ENCODE measurements at places on chromosomes 3 and 15.

- peak; percentile 31 for DNase-seq
These were observed 53.8 kb downstream of the LRRK1 start for GRCh38 chr15:100972975-100973350.

DNA sequence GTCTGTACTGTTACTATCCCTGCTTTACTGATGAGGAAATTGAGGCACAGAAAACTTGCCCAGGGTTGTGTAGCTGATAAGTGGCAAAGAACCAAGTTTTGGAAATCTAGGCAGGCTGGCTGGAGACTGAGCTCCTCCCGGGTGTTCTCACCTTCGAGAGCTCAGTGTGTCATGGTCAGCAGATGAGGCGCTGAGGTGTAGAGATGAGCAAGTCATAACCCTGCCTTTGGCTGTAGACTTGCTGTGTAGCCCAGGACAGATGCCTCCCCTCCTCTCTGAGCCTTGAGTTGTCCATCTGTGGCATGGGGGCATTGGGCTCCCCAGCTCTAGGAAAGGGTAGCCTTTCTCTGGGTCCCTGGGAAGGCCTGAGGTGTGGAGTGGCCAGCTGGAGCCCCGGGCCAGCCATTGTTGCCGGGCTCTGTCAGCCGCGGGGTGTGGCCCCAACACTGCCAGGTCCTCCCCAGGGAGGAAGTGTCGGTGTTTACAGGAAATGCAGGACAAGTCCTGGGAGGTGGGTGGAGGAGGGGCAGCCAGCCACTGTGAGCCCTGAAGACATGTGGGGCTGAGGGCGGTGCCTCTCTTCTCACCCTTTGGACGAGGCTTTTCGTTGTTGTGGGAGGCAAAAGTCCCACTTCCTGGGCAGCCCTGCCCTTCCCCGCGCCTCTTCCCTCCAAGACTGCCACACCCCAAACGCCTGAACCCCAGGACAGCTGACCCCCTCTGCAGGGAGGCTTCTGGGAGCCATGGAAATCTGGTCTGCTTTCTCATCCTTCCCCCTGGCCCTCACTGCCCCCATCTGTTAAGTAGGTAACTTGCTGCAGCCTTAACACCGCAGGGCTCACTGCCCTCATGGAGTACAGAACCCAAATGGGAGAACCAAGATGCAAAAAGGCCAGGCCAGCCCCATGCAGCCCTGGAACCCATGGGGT, 29.1 kb downstream of the FGD5 start:
- DNase-seq: peak; percentile 86

DNA sequence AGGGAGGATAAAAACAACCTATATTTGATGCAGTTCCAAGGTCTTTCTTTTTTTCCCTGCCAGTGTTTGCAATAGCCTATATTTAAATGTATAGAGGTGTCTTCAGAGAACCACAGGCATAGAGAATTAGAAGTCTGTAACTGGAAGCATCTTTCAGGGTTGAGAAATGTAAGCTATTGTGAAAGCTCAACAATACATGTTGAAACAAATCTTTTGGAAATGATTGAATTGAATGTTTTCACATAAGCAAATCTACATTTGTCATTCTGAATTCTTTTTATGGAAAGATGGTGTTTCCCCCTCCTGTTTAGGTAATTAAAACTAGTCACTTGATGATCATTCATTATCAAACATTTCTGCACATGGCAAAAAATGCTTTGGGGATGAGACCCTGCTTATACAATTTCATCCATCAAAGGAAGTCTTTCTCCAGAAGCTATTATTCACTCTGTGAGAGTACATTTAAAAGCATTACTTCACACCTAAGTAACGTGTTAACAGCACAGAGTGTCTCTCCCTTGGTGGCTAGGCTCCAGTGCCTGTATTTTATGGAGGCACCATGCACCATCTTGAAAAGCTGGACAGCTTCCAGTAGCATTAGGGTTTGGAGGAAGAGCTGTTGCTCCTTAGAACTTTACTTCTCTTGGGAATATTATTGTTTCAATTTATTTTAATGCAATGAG, 406.2 kb downstream of the LSAMP start:
- DNase-seq: no peak

DNA sequence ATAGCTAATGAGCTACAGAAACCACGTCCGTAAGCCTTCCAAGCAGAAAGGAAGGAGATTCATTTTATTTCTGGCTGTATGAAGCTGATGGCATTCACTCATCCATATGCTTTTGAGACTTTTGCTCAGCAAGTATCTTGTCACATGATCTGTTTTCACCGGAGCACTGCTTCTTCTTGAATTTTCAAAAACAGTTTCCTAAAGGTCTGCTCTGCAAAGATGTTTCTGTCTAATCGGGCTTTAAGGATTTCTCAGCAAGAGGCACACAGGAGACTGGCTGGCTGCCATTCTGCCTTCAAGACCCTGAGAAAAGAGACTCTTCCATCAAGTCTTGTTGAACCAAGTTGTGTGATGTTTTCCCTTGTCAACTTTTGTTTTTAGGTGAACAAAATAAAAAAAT, 289.6 kb upstream of the LYSMD4 start:
- DNase-seq: no peak

DNA sequence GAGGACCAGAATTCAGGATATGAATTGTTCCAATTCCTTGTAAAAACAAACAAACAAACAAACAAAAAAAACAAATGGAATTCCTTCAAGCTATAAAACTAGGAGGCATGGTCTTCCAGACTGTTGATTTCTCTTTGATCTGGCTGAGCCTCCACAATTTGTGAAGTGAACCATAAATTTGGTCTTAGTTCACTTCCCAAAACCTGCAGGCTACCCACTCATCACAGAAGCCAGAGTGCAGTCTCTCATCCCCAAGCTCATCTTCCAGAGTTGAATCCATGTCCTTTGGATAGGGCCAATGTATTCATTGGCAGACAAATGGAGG, 203.9 kb downstream of the DTWD1 start:
- no peak for DNase-seq

GRCh38 chr15:50880206-50880605, 28.3 kb upstream of the AP4E1 start:
- no peak for DNase-seq

DNA sequence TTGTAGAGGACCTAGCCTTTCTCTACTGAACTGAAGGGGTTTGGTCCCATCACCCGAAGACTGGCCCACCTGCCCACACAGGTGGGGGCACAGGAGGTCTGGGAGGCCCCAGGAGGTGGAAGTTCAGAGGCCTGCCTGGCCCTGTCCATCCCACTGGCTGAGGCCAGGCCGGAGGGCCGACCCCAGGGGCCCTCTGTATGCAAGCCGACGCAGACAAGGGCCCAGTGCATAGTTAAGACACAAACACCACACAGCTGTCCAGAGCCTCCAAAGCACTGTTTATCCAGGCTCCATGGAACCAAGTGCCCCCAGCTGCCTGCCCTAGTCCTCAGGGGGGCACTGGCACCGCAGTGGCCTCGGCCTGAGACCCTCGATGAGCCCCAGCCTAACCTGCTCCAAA, 26.7 kb downstream of the SNX33 start:
- DNase-seq: no peak

GRCh38 chr15:70802629-70803028, 39.3 kb upstream of the UACA start:
- no peak for DNase-seq

DNA sequence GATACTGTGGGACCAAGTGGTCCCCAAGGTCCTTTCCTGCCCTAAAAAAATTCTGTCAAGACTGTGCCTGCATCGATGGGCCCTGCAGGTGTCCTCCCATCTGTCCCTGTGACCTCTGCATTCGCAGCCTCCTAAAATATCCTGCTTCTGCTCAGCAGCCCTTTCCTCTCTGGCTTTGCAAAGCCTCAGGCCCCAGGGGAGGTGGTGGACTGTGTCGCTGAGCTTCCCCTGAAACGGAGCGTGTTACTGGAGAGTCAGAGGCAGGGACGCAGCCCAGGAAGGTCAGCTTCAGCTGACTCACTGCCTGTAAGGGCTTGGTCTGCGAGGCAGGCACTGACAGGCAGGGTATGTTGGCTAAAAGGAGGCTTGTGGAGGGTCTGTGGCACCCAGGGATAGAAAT, 110.0 kb downstream of the RAB11A start:
- DNase-seq: no peak

GRCh38 chr15:99974246-99974645, 241.0 kb upstream of the LYSMD4 start:
- no peak for DNase-seq

DNA sequence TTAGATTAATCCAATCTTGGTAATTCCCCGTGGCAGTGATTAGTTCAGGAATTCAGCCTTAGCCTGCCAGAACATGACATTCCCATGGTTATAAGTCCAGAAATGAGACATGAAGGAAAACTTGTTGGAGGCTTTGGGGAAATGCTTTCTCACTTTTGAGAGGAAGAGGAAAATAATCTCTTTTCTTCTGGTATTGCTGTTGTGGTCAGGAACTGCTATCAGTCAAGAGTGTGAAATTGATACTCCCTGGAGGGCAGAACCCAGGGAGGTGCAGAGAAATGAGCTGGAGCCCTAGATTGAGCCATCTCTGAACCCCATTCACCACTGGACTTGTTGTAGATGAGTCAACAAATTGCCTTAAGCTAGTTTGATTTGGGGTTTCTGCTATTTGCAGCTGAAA, 38.6 kb upstream of the APH1B start:
- DNase-seq: no peak

GRCh38 chr3:191170097-191170496, 28.9 kb upstream of the OSTN start:
- no peak for DNase-seq

GRCh38 chr3:60056404-60056803, 1006.6 kb upstream of the CFAP20DC start:
- no peak for DNase-seq

DNA sequence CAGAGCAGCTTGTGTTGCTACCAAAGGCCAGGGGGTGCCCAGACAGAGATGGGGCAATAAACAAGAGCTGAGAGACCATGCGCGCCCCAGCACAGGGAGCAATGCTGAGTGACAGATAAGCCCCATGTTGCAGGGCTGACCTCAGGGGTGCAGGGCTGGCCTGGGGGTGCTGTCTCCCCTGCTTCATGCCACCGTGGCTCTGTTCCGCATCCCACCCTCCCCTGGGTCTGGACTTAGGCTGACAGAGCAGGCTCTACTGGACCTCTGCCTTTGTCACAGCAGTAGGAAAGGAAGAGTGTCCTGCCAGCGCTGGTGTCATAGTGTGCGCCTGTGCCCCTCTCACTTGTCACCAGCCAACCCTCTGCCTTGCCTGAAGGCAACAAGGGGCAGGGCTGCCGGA, 67.4 kb upstream of the IQSEC1 start:
- DNase-seq: no peak

GRCh38 chr3:184332370-184333090, 4.9 kb upstream of the FAM131A start:
- no peak for DNase-seq

- DNase-seq: no peak
These were observed 36.0 kb upstream of the CORO2B start for GRCh38 chr15:68542771-68543164.

GRCh38 chr3:151206201-151206600, 3.2 kb upstream of the GPR171 start:
- DNase-seq: no peak

- DNase-seq: no peak
These were observed 2.3 kb upstream of the LMLN start for GRCh38 chr3:197957790-197958133.

GRCh38 chr15:39318231-39318630, 262.6 kb upstream of the THBS1 start:
- no peak for DNase-seq

DNA sequence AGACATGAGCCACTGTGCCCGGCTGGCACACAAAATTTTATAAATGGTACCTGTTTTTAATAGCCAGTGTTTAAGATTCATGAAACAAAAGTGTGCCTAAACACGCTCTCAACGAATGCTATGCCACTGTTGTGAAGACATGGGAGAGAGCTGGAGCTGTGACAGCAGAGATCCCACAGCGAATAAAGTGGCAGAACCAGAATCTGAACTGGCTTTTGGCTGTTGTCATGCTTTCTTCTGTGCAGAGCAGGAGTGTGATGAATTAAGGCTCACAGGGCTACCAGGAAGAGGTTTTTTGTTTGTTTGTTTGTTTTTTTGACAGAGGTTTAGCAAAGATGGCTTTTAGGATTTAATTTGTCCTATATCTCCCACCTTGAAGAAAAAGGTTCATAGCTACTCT, 14.5 kb downstream of the PTPRG start:
- no peak for DNase-seq

GRCh38 chr3:177050501-177051237, 146.6 kb downstream of the TBL1XR1 start:
- DNase-seq: peak; percentile 36

GRCh38 chr15:28885128-28885629, 595 bp upstream of the APBA2 start:
- peak; percentile 27 for DNase-seq

- DNase-seq: peak; percentile 17
These were observed 7.1 kb upstream of the LARS2 start for GRCh38 chr3:45381168-45381852.

DNA sequence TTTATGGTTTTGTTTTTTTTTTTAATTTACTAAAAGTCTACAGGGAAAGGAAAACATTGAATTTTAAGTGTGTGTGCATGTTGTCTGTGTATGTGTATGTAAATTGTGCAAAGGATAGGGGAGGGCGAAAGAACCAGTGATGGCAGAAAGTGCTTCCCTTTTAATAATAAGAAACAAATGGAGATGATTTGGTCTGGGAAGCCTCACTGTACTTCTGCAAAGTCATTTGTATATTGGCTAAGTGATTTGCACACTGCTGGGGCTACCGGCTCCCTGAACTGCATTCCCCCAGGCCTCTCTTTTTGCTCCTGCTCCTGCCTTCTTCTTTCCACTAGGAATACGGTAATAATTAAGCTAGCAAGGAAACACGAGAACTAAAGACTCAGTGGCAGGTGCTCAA, 101.2 kb downstream of the CD47 start:
- DNase-seq: no peak

DNA sequence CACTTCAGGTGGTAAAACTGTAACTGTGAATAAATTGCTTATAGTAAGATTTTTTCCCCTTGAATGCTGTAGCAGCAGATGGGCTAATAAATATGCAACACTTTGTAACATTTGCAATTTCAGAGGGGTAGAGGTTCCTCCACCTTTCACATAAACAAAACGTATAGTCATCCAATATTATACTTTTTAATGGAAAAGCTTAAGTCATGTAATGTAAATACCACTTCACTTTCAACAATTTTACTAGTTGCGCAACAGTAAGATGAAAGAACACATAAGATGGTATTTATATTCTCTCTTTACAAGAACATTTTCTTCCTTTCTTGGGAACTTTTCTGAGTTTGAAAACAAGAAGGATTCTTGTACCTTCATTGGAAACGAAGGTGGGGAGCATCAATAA, 56.6 kb upstream of the FAM3D start:
- DNase-seq: no peak

DNA sequence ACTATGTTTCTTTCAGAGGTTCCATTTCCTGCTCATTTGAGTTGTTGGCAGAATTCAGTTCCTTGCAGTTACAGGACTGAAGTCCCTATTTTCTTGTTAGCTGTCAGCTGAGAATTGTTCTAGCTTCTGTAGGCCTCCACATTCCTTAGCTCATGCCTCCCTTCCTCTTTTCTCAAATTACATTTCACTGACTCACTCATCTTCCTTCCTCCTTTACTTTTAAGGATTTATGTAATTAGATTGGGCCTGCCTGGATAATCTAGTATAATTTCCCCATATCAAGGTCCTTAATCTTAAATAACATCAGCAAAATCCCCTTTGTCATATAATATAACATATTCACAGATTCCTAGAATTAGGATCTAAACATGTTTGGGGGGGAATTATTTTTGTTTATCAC, 40.6 kb upstream of the RBMS3 start:
- DNase-seq: peak; percentile 36

Data from GM23338 (cell line).